ENCODE measurements at places on chromosomes 5 and 9.

- DNase-seq, result no peak
Measured at GRCh38 chr9:136285501-136286358, 18.2 kb downstream of the CCDC187 start.

- DNase-seq, result no peak
Measured at GRCh38 chr5:170056561-170057267, 49.0 kb upstream of the FOXI1 start.

DNA sequence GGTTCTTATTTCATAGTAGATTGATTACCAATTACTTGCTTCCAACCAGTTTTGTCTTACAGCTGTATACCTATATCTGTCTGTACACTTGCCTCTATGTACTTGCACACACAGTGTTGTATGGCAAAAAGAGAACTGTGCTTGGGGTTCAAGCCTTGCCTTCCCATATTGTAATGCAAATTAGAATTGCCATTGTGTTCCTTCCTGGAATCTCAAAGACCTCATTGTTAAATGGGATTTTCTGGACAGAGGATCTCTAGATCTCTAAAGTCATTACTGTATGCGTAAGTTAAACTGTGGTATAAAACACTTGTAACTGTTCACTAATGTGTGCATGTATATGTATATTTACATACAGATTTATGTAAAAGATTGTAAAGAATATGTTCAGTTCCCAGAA is 428.8 kb downstream of the CAAP1 start:
- no peak for DNase-seq

GRCh38 chr9:107870927-107871680 is 381.5 kb upstream of the KLF4 start:
- no peak for DNase-seq

DNA sequence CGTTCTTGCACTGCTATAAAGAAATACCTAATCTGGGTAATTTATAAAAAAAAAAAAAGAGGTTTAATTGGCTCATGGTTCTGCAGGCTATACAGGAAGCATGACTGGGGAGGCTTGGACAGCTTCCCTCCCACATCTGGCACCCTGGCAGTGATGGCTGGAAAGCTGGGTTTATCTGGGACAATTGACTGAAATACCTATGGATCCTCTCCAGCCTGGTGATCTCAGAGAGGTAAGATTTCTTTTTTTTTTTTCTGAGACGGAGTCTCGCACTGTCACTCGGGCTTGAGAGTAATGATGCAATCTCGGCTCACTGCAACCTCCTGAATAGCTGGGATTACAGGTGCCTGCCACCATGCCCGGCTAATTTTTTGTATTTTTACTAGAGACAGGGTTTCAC is 22.7 kb upstream of the UGCG start:
- no peak for DNase-seq

DNA sequence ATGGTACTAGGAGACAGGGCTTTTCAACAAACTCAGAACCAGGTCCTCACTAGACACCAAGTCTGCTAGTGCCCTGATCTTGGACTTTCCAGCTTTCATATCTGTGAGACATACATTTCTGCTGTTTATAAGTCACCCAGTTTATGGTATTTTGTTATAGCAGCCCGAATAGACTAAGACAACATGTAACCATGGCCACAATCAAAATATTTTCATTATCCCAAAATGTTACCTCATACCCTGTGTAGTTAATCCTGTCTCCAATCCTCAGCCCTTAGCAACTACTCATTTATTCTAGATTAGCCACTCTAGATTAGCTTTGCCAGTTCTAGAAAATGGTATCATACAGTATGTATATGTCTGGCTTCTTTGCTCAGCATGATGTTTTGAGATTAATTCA is 6.3 kb upstream of the ATG10 start:
- no peak for DNase-seq

GRCh38 chr5:101673120-101673519 is 623.0 kb downstream of the SLCO4C1 start:
- DNase-seq, result no peak

DNA sequence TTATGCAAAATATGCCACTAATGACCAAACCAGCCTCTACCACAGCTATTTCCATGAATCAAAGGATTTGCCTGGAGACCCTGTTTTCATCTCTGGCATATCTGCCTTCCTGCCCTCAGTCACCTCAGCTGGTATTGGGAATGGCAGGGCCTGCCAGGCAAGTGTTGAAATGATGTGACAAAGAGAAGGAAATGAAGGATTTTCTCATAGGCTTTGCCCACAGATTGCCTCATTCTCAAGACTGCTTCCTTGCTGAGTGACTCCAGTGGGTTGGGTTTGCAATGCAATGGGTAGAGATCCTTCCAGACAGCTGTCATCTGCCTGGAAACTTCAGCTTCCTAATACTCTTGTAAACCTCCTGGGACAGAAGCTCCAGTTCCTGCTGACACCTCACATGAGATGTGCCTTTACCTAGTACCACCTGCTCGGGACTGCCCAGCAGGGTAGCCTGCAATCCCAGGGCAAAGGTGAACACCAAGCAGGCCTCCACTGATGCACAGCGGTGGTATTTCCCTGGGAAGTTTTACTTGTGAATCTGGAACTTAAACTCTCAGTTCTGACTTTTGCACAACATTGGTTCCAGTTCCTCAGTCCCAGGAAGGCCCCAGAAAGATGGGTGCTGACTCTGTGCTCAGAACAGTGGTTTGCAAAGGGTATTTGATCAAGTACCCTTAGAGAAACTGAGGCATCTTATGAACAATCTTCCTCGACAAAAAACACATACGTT is 64.8 kb upstream of the SLC1A1 start:
- no peak for DNase-seq

- no peak for DNase-seq
Measured at GRCh38 chr5:855771-856530, 5.2 kb upstream of the ZDHHC11 start.

DNA sequence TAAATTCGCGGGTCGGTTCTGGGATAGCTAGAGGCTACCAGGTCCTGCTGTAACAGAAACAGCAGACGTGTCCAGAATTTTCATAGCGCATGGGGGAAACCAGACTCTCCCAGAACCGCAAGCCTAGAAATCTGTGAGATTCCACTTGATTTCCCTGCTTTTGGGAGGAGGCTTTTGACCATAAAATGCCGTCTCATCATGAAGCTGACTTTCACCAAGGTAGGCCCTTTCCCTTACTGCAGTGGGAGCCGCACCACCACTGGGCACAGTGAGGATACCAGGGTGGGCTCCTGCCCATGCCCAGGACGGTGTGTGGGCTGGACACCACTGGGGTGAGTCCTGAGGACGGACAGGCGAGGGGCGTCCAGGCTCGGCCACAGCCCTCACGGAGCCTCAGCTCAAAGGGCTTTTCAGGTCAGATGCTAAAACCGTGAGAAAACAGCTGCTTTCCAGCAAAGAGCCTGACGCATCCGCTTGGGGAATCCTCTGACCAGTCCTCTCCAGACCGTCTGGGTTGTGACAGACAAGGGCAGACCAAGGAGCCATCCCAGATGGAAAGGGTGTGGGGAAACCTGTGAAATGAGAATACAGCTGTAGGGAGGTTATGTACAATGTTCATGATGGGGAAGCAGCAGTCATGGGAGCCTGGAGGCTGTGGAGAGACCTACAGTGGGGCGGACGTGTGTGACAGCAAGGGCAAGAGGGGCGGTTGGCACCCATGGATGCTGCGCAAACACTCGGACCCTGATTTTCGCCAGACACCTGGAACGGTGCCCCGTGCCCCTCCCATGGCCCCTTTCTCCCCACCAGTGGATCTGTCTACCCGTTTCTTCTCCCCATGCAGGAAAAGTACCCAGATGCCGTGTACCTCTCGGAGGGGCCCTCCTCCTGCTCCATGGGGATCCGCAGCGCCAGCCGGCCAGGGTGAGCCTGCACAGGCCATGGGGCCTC is 59.2 kb downstream of the IPPK start:
- DNase-seq, result no peak

GRCh38 chr5:31433229-31433628 is 98.7 kb downstream of the DROSHA start:
- no peak for DNase-seq

DNA sequence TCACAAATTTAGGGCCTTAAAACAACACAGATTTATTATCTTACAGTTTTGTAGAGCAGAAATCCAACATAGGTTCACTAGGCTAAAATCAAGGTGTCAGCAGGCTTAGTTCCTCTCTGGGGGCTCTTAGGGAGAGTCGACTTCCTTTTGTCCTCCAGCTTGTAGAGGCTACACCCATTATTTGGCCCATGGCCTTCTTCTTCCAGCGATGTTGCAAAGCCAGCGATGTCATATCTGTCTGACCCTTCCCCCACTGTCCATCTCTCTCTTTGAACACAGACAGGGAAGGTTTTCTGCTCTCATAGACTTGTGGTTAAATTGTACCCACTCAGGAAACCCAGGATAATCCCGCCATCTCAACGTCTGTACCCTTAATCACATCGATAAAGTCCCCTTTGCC is 60.3 kb upstream of the SHB start:
- DNase-seq, result no peak

GRCh38 chr9:136078498-136079011 is 16.5 kb downstream of the NACC2 start:
- no peak for DNase-seq

GRCh38 chr9:132762896-132763295 is 92.6 kb downstream of the GTF3C4 start:
- DNase-seq, result no peak

- no peak for DNase-seq
Measured at GRCh38 chr5:90174236-90174635, 235.3 kb downstream of the CETN3 start.

DNA sequence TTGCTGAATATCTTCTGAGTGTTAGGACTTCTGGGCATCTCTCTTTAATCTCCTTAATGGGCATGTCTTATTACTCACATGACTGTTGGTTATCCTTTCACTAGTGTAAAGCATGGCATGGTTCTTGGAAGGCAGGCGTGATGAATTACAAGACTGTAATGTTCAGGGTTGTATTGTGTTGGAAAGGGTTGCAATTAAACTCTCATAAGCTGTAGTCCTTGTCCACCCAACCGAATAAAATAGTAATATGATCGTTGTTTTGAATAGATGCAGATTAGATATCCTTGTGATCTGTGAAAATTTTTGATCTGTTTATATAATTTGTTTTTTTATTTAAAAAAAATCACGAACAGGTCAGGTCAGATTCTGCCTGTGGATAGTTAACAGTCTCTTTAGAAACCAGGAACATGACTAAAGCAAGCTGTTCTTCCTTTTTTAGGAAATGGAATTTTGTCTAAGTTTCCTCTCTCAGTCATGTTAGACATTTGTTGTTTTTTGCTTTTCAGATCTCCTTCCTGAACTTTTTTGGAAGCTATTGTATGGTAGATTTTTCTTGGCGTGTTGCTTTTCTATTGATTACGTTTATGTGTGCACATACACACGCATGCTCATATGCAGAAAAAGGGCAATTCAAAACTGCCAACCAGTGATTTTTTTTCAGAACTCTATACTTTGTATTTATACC is 121.8 kb downstream of the ARHGEF28 start:
- DNase-seq, result no peak

Measured in stimulated activated CD4-positive, alpha-beta T cell treated with anti-CD3 and anti-CD28 coated beads, Interleukin-1b, Interleukin-23, amount 100 ng/mL, for 4 hours (primary cell).